ENCODE measurements at places on chromosomes 1 and 21. TPM values are rescaled to one million over a fixed set of nuclear protein-coding genes. Genes with fewer than 3 reads are reported as not detected.

Gene TLCD4
- 0.82 TPM for total RNA-seq

Gene LCE2C
- total RNA-seq: not detected

Gene DAB1
- total RNA-seq: 0.37 TPM

Gene NES
- 58.3 TPM for total RNA-seq

Gene FLG2
- not detected for total RNA-seq

Gene DTL
- total RNA-seq: 7.1 TPM

Gene ZNF695
- total RNA-seq: not detected

DNA sequence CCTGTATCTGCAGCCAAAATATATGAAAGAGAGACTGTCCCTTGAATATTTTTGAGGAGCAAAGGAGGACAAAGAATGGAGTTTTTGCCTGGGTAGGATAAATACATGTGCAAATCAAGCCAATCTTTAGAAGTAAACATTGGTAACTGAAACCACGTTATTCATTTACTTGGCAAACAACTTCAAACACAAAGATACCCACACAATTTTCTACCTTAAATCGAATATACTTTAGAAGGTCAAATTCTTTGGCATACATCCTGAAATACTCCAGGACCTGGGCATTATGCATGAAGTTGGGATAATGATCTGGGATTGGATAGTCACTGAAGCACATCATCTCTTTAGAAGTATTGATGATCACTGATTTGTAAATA lies 9.6 kb downstream of the FMO5 start:
- no peak for DNase-seq
- H3K4me1 ChIP-seq: peaks cover 3% of the 10 kb centered on the region
- H3K36me3 ChIP-seq: no peaks in the 10 kb centered on the region
- H3K4me3 ChIP-seq: no peak overlapping the region
- no peak overlapping the region for H3K27ac ChIP-seq

GRCh38 chr1:203628201-203629015 lies 1.8 kb downstream of the ATP2B4 start:
- no peaks in the 10 kb centered on the region for H3K27me3 ChIP-seq
- peaks cover 23% of the 10 kb centered on the region for H3K4me1 ChIP-seq
- H3K36me3 ChIP-seq: no peaks in the 10 kb centered on the region
- H3K27ac ChIP-seq: peak overlapping the region; percentile 36
- H3K4me3 ChIP-seq: peak overlapping the region; percentile 62

DNA sequence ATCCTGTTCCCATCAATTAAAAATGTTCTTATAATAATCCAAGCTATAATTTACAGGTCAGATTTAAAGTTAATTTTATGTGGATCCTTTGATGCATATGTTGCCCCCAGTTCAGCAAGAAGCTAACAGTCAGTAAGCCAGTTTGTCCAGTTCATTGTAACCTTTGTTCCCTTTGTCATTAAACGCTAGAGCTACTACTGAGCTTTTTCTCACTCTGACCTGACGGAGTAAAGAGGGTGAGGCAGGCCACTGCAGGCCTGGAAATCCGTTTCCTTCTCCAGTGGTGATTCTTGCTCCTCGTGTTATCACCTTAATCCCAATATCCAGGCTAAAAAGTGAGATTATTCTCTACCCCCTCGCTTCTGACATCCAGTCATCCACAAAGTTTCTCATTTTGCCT lies 10.2 kb downstream of the YBX1 start:
- no peaks in the 10 kb centered on the region for H3K27me3 ChIP-seq
- H3K27ac ChIP-seq: no peak overlapping the region
- H3K4me1 ChIP-seq: peaks cover 65% of the 10 kb centered on the region
- no peak for DNase-seq

GRCh38 chr1:82762829-82763532 lies 962.2 kb downstream of the ADGRL2 start:
- no peak for DNase-seq
- no peaks in the 10 kb centered on the region for H3K4me1 ChIP-seq
- H3K27me3 ChIP-seq: no peaks in the 10 kb centered on the region
- H3K4me3 ChIP-seq: no peak overlapping the region
- H3K36me3 ChIP-seq: no peaks in the 10 kb centered on the region

GRCh38 chr1:144551107-144551542 lies 41.6 kb upstream of the PPIAL4F start:
- H3K4me1 ChIP-seq: no peaks in the 10 kb centered on the region
- peak overlapping the region; percentile 31 for H3K4me3 ChIP-seq
- H3K27me3 ChIP-seq: no peaks in the 10 kb centered on the region
- DNase-seq: peak; percentile 74
- H3K36me3 ChIP-seq: no peaks in the 10 kb centered on the region
- H3K27ac ChIP-seq: peak overlapping the region; percentile 95

DNA sequence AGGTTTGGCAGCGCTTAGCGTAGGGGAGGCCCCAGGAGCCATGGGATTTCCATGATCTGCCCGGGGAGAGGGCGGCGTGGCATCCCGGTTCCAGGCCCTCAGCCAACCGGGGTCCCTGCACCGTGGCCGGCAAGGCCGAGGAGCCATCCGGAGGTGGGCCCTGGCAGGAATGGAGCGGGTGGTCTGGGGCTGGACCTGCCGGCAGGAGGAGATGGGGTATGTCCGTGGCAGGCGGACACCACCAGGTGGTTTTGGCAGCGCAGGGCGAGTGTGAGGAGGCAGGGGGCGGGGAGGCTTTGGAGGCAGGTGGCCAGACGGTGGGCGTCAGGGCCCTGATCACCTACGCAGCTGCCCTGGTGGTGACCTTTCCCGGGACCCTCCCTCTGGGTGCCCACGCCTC lies 10.3 kb downstream of the PRKCZ start:
- H3K36me3 ChIP-seq: peaks cover 92% of the 10 kb centered on the region
- no peaks in the 10 kb centered on the region for H3K4me1 ChIP-seq
- no peaks in the 10 kb centered on the region for H3K27me3 ChIP-seq
- DNase-seq: no peak
- H3K27ac ChIP-seq: no peak overlapping the region
- no peak overlapping the region for H3K4me3 ChIP-seq

GRCh38 chr1:116900471-116901365 lies 9.0 kb upstream of the PTGFRN start:
- no peaks in the 10 kb centered on the region for H3K27me3 ChIP-seq
- H3K4me3 ChIP-seq: no peak overlapping the region
- H3K36me3 ChIP-seq: no peaks in the 10 kb centered on the region
- no peak overlapping the region for H3K27ac ChIP-seq

DNA sequence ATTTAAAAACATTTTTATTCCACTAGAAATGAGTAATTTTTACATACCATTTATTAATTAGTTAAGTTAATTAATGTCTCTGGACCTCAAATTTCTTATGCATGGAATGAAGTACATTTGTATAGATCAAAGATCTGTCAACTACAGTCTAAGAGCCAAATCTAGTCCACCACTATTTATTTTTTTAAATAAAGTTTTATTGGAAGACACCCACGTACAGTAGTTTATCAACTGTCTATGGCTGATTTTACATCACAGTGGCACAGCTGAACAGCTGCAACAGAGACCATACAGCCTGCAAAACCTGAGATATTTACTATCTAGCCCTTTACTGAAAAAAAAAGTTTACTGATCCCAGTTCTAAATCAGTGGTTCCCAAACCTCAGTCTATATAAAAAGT lies 188.6 kb upstream of the HP1BP3 start:
- H3K4me1 ChIP-seq: no peaks in the 10 kb centered on the region
- H3K27me3 ChIP-seq: no peaks in the 10 kb centered on the region
- H3K36me3 ChIP-seq: peaks cover 10% of the 10 kb centered on the region
- no peak overlapping the region for H3K4me3 ChIP-seq
- no peak overlapping the region for H3K27ac ChIP-seq
- no peak for DNase-seq

- no peak for DNase-seq
- H3K4me1 ChIP-seq: no peaks in the 10 kb centered on the region
- H3K27me3 ChIP-seq: no peaks in the 10 kb centered on the region
- H3K4me3 ChIP-seq: no peak overlapping the region
- H3K27ac ChIP-seq: no peak overlapping the region
These were observed 212.0 kb upstream of the FAM78B start for GRCh38 chr1:166378805-166379204.

All from spleen (tissue), 13 donors.